ENCODE measurements at places on chromosomes 2 and 18. TPM values are rescaled to one million over a fixed set of nuclear protein-coding genes. Genes with fewer than 3 reads are reported as not detected.

Gene NEU4
- total RNA-seq = 0.13 TPM

Gene DSEL
- 53.5 TPM for total RNA-seq

Gene SLC19A3
- 0.78 TPM for total RNA-seq

Gene VWC2L
- not detected for total RNA-seq

Gene CTNNA2
- 0.07 TPM for total RNA-seq

Gene SERPINB3
- total RNA-seq = 0.07 TPM

Gene FMNL2
- total RNA-seq = 58.0 TPM

Gene EFR3B
- total RNA-seq = 2.4 TPM

Gene RMDN2
- total RNA-seq = 6.4 TPM

Gene TNFAIP6
- 10.0 TPM for total RNA-seq

Data from smooth muscle cell of the pulmonary artery (primary cell).